ENCODE measurements at places on chromosomes 11 and 22.

GRCh38 chr11:68374531-68374930 is 62.1 kb downstream of the LRP5 start:
- DNase-seq, result no peak

GRCh38 chr11:71102251-71102995 is 150.0 kb downstream of the SHANK2 start:
- no peak for DNase-seq

DNA sequence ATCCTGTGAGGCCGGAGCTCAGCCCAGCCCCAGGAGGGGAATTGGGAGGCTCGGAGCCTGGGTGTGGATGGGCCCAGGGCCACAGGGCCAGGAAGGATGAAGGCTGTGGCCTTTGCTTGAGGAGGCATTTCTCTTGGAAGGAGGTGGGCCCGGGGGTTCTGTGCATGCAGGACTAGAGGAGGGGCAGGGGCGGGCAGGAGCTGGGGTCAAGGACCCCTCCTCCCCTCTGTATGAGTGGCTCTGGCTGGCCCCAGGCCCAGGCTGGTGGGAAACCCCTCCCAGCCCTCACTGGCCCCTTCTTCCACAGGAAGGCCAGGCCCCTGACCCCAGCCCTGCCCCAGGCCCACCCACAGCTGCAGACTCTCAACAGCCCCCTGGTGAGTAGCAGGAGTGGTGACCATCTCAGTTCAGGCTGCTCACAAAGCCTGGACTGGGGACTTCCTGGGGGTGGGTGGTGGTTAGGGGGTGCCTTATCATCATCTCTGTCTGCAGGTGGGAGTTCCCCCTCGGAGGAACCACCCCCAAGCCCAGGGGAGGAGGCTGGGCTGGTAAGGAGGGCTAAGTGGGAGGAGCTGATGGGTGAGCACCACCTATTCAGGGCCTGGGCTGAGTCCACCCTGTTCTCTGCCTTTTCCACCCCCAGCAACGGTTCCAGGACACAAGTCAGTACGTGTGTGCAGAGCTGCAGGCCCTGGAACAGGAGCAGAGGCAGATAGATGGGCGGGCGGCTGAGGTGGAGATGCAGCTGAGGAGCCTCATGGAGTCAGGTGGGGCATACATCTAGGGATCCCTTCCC is 6.0 kb downstream of the KCNK7 start:
- DNase-seq, result peak; percentile 89

- DNase-seq, result no peak
These were observed 13.0 kb upstream of the TEF start for GRCh38 chr22:41368543-41369423.

DNA sequence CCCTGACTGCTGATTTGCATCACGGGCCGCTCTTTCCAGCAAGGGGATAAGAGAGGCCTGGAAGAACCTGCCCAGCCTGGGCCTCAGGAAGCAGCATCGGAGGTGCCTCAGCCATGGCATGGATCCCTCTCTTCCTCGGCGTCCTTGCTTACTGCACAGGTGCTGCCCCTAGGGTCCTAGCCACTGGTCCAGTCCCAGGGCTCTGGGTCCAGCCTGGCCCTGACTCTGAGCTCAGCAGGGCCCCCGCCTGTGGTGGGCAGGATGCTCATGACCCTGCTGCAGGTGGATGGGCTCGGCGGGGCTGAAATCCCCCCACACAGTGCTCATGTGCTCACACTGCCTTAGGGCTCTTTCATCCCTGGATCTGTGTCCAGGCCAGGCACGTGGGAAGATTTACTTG is 7.0 kb upstream of the IGLL5 start:
- DNase-seq, result no peak

GRCh38 chr11:76237914-76238313 is 31.6 kb upstream of the WNT11 start:
- no peak for DNase-seq

GRCh38 chr11:122594986-122595645 is 60.4 kb upstream of the UBASH3B start:
- DNase-seq, result no peak

DNA sequence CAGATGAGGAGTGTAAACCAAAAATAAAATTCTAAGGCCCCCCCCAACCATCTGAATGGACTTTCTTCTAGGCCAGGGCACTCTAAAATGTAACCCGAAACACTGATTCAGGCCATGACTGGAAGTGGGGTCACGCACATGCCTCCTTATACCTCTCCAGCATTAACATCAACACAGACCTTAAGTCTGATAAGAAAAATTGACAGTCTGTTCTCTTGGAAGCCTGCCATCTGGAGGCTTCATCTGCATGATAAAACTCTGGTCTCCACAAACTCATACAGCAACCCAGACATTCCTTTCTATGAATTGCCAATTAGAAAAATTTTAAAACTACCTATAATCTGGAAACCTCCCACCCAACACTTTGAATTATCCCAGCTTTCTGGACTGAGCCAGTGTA is 3.9 kb upstream of the SERGEF start:
- no peak for DNase-seq

GRCh38 chr11:102457865-102458264 is 5.3 kb upstream of the TMEM123 start:
- no peak for DNase-seq

- no peak for DNase-seq
These were observed 51.6 kb downstream of the ST3GAL4 start for GRCh38 chr11:126407101-126407521.

DNA sequence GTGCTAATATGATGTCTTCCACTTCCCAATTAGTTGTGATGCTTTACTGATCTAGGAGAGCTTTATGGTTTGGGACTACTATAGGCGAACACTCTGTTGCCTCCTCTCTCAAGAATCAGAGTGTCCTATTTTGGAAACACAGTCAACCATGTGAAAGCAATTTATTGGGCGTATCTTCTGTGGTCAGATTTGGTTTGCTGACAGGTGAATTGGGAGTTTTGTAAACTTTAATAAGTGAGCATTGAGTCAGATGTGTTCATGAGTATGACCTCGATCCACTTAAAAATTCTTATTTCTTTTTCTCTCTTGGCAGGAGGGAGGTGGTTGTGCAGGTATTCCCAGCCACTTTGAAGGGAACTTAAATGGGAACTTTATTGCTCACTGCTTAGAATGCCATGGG is 4.4 kb downstream of the CAT start:
- DNase-seq, result no peak

DNA sequence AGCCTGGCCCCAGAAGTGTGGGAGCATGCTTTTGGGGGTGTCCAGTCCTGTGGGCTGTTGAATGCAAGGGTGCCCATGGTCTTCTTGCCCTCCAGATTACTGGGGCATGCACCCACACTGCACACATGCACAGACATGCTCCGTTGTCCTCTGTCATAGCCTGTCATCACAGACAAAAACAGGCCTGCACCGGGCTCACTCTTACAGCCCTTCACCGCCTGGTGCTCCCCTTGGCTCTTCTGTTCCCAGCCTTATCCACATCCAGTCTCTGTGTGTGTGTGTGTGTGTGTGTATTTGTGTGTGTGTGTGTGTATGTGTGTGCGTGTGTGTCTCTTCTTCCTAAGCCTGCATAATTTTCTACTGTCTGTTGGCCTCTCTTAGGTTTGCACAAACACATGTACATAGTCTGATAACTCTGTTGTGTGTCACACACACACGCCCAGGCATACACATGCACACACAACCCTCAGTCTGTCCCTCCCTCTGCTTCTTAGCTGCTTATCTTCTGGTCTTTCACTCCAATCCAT is 23.4 kb upstream of the NECTIN1 start:
- DNase-seq, result no peak

Measured in GM13977 (cell line).